Brain (organoid and tissue), 16 donors: ENCODE measurements at places on chromosomes 11 and 22.

DNA sequence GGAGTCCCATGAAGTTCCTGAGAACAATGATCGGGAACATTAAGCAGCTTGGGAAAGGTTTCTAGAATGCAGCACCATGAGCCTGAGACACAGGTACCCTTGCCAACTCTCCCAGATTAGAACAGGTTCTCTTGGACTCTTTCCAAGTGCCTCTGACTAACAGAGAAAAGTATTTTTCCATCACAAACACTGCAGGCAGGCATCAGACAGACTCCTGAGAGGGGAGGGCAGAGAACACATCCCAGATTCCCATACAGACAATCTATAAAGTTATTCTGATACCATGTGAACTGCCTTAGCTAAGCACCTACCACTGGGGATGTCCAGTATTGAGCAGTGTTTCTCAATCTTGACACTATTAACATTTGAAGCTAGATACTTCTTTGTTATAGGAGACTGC, 27.3 kb downstream of the SERGEF start:
- no peak for DNase-seq

DNA sequence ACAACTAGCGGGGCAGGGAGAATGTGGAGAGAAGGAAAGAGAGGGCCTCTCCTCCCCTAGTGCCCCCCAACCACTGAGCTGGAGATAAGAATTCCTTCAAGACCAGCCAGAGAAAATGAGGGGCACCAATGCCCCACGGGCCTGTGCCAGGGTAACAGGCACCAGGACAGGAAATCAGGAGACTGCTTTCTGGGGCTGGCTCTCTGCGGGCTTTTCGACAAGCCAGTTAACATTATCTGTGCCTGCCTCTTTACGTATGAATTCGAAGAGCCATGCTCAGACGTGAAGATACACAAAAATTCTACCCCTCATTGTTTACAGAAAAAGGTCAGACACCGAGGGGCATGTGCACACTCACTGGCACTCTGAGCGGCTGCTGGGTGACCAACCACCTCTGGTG, 52.1 kb downstream of the MYH9 start:
- DNase-seq = no peak

DNA sequence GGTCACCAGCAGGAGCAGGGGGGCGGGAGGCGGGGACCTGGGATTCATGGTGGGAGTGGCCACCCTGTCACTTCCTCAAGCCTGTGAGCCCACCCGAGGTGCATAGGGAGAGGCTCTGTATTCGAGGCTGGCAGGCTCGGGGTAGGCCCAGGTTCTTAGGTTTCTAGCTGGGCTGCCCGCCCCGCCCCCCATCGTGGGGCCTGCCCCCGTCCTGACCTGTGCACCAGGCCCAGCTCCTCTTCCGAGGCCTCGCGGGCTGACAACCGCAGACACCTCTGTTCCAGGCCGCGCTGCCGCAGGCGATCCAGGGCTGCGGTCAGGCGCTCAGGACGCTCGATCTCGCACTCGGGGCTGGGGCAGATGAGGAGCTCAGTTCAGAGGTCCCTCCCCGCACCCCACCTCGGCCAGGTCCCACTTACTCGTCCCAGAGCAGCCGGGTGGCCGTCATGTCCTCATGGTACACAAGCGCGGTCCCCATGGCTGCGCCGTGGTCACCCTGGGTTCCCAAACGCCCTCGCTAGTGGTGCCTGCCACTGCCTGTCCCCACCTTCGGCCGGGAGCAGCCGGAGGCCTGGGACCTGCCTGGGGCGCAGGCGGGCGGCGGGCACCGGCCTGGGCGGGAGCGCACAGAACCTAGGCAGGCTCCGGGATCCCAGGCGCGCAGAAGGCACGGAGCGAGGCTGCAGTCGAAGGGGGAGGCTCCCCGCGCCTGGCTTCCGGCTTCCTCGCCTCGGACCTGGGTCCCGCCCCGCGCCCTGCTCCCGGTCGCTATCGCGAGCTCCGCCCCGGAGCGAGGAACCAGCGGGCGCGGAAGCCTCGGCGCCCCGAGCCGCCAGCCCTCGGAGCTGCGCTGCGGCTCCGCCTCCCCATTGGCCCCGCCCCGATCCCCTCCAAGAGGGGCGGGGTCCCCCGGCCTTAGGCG, at the start of gene HDAC10:
HDAC10 (minus strand) TSS at position 711 of the 922 bp plus-strand sequence; CDS start at position 478, 233 bp downstream.
- DNase-seq = peak; percentile 72

DNA sequence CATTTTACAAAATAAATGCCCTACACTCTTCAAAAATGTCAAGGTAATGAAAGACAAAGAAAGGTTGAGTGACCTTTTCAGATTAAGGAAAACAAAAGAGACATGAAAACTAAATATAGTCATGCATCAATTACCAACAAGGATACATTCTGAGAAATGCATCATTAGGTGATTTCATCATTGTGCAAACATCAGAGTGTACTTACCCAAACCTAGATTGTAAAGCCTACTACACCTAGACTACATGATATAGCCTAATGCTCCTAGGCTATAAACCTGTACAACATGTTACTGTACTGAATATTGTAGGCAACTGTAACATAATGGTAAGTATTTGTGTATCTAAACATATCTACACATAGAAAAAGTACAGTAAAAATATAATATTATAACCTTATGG, 26.7 kb downstream of the INTS4 start:
- DNase-seq = no peak

GRCh38 chr11:1753929-1754305, 3.5 kb upstream of the IFITM10 start:
- DNase-seq = no peak

GRCh38 chr22:26527167-26527566, 14.9 kb upstream of the TFIP11 start:
- no peak for DNase-seq

DNA sequence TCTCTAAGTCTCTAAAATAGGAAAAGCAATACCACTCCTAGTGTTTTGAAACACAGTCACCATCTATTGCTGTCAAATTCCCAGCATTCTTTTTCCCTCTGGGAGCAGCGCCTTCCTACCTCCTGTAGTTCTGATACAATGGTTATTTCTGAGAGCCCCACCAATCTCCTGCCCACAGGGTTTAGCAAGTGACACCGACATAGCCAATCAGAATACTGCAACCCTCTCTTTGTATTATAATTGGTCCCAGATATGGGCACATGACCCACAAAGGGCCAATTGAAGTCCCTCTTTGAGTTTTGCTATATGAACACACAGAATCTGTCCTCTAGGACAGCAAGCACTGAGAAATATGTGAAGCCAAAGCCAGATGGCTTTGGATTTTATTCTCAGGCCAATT, 16.9 kb upstream of the ARHGAP42 start:
- no peak for DNase-seq

DNA sequence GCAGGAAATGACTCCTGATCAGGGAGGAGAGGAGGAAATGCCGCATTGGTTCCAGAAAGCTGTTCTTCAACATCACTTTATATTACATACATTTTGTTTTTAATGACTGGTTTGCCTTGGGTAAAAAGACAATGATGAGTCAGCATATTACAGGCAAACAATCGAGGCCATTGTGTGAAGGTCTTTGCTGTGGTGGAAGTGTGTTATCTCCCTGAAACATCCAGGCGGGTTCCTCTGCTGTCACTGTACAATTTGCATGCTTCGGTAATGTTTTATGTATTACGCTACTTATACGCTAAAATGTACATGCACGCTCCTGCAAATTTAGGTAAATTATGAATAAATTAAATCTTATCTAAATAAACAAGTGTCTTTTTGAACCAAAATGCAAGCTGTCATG, 161.1 kb downstream of the KIRREL3 start:
- DNase-seq = no peak

DNA sequence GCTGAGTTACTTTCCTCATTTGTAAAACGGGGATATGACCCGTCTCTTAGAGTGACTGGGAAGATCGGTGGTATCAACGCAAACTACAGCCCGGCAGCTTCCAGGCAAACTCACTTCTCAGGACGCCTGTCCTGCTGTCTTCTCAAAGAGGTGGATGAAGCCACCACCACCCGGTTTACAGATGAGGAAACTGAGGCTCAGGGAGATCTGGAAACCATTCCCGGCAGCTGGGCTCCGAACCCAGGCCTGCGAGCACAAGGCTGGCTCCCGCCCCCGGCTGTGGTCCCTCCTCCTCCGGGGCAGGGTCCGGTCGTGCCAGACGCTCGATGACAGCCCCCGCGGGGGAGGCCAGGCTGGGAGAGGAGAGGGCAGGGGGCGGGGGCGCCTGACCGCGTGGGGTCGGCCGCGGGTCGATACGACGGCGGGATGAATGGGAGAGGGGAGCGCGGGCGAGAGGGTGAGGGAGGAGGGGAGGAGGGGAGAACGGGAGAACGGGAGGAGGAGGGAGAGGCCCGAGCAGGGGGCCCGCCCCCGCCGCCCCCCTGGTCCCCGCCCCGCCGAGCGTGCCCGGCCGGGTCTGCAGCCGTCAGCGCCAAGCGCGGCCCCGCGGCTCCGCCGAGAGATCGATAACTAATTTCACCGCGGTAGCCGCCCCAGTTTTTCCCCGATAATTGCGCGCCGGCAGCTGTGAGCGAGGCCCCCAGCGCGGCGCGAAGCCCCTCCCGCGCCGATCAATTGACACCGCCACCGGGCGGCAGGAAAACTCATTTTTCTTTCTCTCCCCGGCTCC, 14.0 kb downstream of the IGLL1 start:
- peak; percentile 13 for DNase-seq

- no peak for DNase-seq
Measured at GRCh38 chr11:128615612-128616011, 28.3 kb upstream of the ETS1 start.

DNA sequence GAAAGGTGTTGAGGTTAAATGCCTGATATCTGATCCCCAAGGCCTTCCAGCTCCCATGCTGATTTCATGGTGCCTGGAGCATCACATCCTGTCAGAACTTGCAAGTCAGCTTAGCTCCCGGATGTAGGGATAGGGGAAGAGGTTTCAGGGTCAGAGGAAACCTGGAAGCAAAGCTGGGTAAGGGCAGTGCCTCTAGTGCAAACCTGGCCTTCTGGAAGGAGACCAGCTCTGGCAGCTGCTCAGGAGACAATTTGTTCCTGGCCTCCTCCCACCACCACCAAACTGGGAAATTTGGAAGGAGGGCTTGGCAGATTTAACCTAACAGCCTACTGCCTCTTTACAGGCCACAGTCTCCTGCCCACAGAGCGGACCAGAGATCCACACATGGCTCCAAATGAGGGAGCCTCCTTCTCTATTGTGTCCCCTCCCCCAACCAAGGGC, 9.2 kb upstream of the TSKU start:
- no peak for DNase-seq

DNA sequence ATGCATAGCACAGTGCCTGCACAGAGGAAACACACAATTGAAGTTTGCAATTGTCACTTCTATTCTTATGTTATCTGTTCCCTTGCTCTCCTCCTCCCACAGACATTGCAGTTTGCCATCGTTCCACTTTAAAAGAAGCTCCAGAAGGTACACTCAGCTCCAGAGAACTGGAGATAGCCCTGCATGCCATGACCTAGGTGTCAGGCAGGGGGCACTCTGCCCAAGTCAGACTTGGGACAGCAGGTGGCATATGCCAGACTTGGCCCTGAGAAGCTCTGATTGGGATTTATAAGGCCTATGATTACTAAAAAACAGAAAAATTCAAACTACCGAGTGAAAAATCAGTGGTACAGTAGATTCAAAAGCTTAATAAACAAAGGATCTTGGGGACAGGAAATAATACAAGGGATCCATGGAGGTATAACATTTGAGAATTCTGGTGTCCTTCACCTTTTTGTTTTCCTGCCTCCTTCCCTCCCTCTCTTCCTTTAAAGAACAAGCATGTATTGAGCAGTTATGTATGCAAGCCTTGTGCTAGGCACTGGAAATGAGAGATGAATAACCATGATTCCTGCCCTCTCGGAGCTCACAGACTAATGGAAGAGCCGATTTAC, 40.0 kb downstream of the TENM4 start:
- peak; percentile 49 for DNase-seq

- DNase-seq = no peak
Measured at GRCh38 chr22:23156286-23156685, 11.0 kb downstream of the RAB36 start.
